Mesenteric fat pad (tissue), 1 donor: ENCODE measurements at places on chromosomes 2 and 18.

- DNase-seq: no peak
Measured at GRCh38 chr2:45729753-45730512, 78.5 kb downstream of the PRKCE start.

DNA sequence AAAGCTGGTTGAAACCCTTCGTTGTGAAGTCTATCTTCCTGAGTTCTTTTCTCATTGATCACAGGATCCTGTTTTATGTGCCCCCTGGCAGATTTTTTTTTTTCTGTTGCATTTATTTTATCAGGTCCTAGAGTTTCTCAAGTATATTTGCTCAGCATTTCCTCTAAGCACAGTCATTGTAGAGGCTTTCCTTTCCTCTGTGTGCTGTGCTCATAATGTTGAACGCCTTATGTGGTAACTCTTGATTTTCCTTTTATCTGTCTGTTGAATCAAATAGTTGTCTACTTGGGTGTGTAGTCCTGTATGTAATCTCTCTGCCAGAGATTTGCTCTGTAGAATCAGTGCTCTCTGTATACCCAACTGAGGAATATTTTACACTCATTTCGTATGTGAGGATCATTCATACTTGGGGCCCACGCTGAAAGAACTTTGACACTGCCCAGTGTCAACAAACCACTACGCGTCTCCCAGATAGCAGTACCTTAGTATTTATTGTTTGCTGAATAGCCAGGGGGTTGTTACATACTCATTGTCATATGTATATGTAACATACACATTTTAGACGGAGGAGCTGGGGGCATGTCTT is 118.2 kb downstream of the CTNNA2 start:
- no peak for DNase-seq

DNA sequence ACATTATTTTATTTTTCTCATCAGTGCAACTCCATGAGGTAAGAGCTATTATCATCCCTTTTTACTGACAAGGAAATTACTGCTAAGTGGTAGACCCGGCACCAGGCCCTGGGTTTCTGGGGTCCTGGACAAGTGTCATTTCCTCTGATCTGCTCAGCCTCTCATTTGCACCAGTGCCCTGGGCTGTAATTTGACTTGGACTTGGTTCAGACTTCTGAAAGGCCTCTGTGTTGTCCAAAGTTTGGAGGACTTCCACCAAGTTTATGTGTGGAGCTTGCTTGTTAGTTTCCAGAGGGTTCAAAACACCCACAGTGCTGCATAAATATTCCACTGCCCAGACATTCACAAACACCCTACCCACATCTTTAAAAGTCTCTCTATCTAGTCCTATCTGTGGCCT is 44.0 kb upstream of the PPP1CB start:
- DNase-seq: no peak

DNA sequence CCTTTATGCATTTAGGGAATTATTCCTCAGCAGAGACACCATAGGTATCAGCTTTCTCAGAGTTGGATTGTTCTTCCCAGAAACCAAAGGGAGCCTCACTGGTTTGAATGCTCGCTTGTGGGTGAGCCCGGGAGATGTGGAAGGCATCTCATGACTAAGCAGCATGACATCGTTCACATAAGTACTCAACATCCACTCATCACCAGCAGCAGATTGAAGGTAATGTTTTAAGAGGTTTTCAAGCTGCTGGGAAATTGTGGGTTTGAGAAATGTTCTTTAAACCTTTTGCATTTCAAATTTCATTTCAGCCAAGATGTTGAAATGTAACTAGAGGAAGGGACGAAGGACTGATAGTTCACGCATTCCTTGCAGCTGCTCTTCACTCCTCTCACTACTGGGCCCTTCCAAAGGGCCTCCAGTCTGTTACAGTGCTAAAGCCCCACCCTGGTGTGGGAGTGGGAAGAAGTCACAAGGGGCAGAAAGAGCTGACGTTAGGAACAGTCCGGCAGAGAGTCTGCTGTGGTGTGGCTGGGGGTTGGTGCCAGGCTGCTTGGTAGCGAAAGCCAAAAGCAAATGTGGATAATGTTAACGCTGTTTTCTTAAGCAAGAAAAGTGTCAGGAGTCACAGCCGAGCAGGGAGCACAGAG is 324.5 kb upstream of the EPHA4 start:
- no peak for DNase-seq

DNA sequence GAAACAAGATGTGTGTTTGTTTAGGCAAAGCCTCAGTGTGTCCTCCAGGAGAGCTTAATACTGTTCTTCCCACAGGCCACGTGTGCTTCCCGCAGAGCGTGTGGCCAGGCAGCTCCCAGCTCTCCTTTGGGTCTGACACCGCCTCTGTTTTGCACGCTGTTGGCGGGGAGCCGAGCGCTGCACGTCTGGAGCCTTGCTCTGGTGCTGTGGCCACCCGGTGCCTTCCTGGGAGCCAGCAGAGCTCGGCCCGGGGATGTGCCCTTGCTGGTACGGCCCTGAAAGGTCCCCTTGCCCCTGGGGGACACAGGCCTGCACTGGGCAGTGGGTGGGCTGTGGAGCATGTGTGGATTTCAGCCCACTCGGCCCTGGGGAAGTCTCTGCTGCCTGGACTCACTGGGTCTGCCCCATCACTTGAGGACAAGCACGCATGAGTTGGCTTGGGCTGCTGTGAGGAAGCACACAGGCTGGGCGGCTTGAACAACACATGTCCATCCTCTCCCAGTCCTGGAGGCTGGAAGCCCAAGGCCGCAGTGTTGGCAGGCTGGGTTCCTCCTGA is 160.7 kb upstream of the HDAC4 start:
- DNase-seq: peak; percentile 80

DNA sequence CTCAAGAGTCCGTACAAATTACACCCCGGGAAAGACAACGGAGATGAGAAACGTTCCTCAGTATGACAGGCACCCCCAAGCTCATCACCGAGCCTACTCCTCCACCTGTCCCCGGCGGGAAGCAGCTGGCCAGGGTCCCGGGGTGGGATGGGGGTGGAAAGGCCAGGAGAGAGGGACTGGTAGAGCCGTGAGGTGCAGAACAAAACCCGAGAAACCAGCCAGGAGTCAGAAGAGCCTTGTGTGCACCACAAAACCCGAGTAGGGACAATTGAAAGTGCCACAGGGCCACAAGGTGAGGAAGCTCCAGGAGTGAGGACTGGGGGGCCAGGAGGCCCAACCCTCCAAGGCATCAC is 75.5 kb upstream of the SALL3 start:
- peak; percentile 78 for DNase-seq

DNA sequence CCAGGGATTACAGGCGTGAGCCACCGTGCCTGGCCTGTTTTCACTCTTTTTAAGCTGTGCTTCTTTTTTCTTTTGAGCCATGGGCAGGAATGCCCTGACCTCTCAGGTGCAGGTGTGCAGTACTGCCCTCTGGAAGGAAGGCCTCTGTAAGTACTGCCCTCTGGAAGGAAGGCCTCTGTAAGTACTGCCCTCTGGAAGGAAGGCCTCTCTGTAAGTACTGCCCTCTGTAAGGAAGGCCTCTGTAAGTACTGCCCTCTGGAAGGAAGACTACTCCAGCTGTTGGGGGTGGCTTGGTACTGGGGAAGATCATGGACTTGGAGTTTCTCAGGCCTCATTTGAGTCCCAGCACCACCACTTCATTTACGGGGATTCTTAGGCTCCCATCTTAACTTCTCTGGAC is 248.5 kb upstream of the ID2 start:
- DNase-seq: no peak

DNA sequence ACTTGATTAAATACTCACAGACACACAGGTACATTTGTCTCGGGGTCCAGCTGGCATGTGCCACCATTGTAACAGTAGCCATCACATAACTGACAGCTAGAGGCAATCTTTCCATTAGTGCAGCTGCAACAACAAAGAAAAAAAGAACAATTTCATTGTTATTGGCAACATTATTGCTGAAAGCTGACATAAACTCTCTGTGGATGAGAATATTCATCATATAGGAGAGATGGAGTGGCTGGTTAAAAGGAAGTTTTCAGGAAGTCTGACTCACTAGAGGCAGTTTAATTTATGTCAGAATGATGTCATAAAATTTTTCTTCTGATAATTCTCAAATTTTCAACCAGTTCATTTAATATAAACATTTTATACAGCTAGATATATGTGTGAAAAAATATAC is 1490.0 kb upstream of the NXPH2 start:
- no peak for DNase-seq

DNA sequence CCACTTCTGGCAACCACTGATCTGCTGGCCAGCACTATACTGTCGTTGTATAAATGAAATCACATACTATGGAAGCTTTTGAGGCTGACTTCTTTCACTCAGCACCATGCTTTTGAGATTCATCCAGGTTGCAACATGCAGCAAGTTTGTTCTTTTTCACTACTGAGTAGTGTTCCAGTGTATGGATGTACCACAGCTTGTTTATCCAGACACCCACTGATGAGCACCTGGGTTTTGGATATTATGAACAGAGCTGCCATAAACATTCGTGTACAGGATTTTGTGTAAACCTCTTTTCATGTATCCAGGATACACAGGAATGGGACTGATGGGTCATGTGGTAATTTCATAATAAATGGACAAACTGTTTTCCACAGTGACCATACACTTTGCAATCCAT is 10.7 kb downstream of the ERCC3 start:
- no peak for DNase-seq

DNA sequence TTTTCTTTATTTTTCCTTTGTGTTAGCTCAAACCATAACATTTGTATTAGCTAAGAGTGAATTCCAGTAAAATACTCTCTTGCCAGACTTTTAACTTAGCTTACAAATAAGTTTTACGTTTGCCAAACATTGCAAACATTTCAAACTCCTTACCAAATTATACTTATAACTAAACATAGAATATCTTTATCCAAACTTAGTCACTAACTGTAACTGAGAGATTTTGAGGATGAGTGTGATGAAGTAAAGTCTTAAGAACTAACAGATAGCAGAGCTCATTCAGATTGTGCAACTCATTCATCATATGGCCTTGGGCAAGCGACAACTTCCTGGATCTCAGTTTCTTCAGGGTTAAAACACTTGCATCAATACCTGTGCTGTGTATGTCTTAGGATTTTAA is 533.7 kb downstream of the TDRD15 start:
- no peak for DNase-seq

DNA sequence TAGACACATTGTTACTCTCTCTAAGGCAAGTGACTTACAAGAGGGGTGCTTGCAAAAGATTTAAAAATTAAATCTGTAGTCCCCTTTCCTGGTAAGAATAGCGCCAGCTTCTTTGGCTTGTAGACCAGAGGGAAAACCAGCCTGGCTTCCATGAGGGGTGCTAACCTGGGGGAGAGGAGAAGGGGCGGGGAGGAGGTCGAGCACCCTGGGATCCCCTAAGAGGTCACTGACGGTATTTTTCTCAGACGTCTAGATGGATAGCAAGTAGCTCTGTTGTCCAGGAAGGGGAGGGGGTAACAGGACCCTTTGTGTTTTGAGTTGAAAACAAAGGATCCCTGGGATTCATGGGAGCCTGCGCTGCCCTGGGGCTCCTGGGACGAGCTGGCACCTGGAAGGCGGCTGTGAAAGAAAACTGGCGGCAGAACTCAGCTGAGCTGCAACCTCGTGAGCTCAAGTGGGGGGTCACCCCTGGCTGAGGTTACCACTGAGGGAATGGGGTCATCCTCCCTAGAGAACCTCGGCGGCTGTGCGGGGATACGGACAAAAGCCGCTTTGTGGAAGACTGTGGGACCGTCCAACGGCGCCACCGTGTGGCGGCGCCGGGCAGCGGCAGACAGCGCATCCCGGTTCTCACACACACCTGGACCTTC is 37.8 kb upstream of the MRPL19 start:
- no peak for DNase-seq

DNA sequence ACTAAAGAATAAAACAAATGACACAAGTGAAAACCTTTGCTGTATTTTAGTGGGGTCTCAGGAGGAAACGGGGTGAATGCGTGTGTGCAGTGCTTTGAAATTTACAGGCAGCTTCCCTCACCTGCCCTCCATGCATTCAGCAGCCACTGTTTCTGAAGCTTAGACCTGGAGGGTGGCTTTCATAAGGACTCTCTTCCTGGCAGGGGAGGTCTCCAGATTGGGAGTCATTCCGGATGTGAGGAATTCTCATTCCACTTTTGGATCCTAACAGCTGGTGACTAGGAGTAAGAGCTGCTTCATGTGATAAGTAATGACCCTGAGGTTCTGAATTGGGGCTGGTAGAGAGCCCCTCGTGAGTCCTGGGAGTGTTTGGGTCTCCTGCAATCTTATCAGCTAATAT is 192.5 kb downstream of the SH3BP4 start:
- peak; percentile 59 for DNase-seq

- DNase-seq: no peak
Measured at GRCh38 chr2:171360905-171361304, 72.9 kb downstream of the METTL8 start.

DNA sequence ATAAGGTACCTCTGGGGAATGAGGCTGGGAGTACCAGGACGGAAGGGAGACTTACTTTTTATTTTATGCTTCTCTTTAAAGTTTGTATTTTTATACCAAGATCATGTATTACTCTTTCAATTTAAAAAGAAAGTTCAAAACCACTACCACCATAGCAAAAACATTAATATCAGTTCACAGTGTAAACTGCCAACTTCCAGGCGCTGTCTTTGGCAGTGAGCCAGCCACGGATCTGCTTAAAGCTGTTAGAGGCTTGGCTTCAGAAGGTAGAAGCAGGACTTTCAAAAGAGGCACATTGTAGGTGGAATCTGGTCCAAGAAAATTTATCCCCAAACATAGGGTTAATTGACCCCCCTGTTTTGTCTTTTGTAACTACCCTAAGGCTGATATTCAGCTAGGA is 74.8 kb downstream of the B3GNT2 start:
- DNase-seq: no peak

- DNase-seq: no peak
Measured at GRCh38 chr18:73264562-73264921, 396.8 kb upstream of the NETO1 start.

- DNase-seq: no peak
Measured at GRCh38 chr18:73881396-73881917, 266.2 kb downstream of the FBXO15 start.

- DNase-seq: no peak
Measured at GRCh38 chr2:25740810-25741381, 67.5 kb upstream of the DTNB start.

DNA sequence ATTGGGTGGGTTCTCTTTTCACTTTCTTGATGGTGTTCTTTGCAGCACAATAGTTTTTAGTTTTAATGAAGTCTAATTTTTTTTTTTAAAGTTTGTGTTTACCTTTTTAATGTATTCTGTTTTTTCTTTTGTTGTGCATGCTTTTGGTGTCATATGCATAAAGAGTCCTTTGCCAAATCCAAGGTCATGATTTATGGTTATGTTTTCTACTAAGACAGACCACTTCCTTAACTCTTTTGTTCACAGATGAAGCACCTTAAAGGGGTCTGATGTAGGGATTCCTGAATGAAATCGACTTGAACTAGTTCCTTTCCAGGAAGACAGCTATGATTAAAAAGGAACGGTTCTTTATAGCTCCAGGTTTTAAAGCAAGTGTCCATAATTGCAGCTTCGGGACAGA is 23.1 kb downstream of the LPIN1 start:
- no peak for DNase-seq

DNA sequence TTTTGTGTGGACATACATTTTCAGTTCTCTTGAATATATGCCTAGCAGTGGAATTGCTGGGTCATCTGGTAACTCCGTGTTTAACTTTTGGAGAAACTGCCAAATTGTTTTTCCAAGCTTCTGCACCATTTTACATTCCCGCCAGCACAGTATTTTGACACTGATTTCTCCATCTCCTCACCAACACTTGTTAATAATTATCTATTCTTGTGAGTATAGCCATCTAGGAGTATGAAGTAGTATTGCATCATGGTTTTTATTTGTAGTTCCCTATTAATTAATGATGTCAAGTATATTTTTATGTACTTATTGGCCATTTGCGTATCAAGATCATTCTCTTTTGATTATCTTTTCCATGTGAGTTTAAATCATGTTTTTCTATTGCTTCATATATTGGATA is 17.9 kb upstream of the AOX1 start:
- no peak for DNase-seq
